NCI-H510A treated with DMSO at 0.1 percent for 48 hours (cell line): ENCODE measurements at places on chromosomes 4 and X.

- no peak for DNase-seq
Observed at GRCh38 chr4:122027203-122027602, 75.3 kb upstream of the TRPC3 start.

DNA sequence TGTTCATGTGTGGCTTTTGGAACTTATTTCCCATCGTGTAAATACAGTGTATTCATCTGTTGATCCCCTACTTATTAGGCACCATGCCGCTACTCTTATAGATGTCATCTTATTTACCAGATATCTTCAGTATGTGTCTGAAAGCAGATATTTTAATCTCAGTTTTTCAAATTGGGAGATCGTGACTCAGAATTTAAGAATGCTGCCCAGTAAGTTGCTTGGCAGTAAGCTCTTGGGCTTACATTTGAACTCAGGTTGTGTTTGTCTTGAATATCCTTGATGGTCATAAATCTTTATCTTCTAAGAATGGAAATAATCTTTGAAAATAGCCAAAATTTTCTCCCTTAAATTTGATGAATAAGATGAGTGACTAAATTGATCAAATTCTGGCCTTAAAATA, 45.9 kb upstream of the RPA4 start:
- DNase-seq: no peak

- peak; percentile 63 for DNase-seq
Observed at GRCh38 chr4:6404611-6405396, 67.6 kb downstream of the PPP2R2C start.

GRCh38 chr4:96016634-96017299, 176.9 kb downstream of the PDHA2 start:
- DNase-seq: no peak

GRCh38 chrX:48511560-48511959, 2.8 kb downstream of the PORCN start:
- no peak for DNase-seq

DNA sequence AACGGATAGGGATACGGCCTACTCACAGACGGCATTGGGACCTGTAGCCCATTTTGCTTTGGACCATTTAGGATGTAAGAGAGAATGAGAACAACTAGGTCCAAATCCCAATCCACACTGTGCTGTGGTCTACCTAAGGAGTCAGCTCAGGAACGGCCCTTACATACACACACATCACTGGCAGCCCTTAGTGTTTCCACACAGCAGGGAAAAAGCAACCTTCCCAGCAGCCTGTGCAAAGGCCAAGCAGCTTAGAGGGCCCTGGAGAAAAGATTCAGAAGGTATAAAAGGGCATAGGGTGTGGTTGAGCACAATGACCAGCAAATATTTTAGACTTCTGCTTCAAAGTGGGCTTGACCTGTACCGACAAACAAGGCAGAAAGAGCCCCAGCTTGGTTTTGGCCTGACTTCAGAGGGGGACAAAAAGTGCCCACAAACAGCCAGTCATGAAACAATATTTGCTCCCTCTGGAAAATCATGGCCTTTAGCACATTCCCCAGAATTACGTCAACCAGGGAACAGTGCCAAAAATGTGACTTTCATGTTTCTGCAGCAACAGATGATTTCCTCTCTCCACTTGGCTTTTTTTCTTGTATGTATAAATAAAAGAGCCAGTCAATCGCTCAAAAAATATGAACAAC, 359.5 kb upstream of the FGF16 start:
- DNase-seq: no peak

GRCh38 chr4:57496697-57497471, 386.7 kb upstream of the IGFBP7 start:
- no peak for DNase-seq

DNA sequence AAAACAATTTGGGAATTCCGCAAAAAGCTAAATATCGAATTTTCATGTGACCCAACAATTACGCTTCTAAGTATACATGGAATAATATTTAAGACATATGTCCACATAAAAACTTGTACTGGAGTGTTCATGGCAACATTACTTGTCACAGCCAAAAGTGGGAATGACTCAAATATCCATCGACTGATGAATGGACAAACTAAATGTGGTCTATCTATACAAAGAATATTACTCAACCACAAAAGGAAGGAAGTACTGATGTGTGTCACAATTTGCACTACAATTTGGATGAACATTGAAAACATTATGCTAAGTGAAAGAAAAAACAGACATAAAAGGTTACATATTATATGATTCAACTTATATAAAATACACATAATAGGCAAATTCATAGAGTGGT, 71.9 kb downstream of the AFF2 start:
- no peak for DNase-seq

- no peak for DNase-seq
Observed at GRCh38 chr4:1459081-1459721, 53.0 kb upstream of the NKX1-1 start.

DNA sequence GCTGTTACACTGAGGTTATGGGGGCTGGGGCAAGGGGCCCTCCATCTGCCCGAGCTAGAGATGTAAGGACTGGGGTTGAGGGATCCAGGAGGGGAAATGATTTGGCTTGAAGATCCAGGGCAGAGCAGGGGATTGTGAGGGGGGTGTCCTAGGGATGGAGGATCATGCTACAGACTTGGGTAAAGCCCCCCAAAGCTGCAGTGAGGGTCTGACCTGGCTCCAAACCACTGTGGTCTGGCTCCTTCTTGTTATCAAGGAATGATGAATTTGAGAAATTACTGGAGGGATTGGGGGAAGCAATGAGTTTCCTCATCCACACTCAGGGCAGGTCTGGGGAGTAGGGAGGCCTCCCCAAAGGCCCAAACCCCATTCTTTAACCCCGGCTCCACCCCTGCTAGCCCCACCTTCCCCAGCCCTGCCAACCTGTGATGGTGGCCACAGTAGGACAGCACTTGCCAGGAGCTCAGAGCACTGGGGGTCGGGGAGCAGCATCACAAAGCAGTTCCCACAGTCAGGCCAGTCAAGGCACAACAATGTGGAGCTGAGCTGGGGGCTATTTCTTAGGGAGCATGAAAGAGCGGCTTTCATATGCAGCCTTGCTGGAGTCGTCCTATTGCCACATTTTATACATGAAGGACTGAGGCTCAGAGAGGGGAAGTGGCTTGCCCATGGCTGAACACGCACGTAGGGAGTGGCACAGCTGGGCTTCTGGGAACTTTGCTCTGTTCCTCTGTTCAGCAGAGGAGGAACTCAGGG, 165.5 kb downstream of the EFNB1 start:
- no peak for DNase-seq

- no peak for DNase-seq
Observed at GRCh38 chr4:33737726-33738125, 2506.6 kb downstream of the ARAP2 start.

DNA sequence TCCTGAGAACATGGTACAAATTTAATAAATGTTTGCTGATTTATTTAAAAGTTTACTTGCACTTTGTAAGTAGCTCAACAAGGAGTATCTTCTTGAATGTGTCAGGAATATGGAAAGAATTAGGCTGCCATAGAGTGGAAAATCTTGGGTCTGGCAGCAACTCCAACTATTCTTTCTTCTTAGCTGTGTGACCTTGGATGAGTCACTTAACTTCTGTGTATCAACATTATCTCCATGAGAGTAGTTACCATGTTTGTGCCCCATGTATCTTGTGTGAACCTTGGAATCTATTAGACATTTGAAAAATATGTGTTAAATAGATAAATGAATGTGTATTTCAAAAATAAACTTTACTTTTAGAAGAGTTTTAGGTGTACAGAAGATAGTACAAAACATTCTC, 348.8 kb downstream of the GBA3 start:
- DNase-seq: no peak

DNA sequence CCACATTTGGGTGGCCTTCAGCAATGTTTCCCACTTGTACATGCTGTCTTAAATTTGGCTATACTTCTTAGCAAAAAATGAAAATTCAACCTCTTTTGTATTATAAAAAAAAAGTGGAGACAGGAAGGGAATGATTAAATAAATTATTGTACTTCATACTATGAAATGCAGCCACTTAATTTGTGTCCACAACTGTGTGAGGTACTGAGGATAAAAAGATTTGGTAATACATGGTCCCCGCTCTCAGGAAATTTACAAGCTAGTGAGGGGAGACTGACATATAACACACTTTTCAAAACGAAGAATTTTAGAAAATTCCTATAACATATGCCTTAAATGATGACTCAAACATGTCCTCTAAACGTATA, 105.0 kb downstream of the HNRNPD start:
- no peak for DNase-seq

GRCh38 chr4:185849664-185850550, 37.9 kb upstream of the SORBS2 start:
- no peak for DNase-seq

DNA sequence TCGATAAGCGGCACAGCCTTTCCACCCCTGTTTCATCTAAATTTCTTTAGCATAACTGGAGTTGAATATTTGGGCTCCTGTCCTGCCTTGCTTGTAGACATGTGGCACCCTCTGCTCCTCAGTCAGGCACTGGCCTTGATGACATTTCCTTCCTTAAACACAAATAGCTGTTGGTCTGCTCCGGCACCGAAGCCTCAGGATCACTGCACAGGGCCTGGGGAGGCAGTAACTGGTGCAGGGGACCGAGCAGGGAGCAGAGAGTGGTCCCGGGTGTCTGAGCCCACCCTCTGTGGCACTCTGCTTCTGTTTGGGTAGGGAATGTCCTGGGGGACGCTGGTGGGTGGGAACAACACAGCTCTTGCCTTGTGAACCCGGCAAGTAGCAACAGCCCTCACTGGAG, 13.6 kb downstream of the RGS12 start:
- DNase-seq: no peak

GRCh38 chr4:184628103-184628502, 21.1 kb downstream of the CASP3 start:
- no peak for DNase-seq

DNA sequence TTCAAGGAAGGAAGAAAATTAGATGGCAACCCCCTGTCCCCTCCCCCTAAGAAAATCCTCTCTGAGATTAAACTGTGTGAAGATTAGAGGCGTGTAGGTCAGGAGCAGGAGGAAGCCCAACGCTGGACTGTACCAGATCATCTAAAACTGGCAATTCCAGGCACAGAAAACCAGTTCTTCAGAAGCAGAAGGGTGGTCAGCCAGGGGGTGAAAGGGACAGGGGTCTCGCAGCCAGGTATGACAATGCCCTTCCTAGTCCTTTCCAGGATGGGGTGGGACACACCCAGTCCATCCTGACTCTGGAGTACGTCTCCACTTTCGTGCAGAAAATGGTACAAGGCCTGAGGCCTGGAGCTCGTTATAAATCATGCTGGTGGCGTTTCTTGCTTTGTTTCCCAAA, 3.3 kb upstream of the RHOH start:
- no peak for DNase-seq

- no peak for DNase-seq
Observed at GRCh38 chrX:1877780-1878179, 262.9 kb downstream of the ASMT start.

DNA sequence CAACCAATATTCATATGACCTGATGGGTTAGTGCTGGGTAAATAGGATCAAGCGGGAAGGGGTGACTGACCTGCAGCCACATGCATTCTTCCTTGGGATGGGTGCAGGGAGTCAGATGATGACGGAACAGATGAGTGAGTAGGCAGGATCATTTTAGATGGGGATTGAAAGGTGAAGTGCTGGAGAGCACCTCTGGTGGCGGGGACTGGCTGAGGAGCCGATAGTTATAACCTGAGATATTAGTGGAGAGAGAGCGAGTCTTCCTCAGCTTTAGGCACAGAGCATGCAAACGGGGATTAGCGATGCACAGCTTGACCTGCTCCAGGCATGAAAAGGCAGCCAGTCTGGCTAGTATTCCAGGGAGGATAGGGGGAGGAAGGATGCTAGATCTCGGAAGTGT, 99.1 kb downstream of the AFF1 start:
- DNase-seq: no peak

GRCh38 chr4:62543002-62543401, 1342.9 kb downstream of the ADGRL3 start:
- no peak for DNase-seq

- DNase-seq: no peak
Observed at GRCh38 chr4:56641494-56642051, 39.5 kb downstream of the HOPX start.

DNA sequence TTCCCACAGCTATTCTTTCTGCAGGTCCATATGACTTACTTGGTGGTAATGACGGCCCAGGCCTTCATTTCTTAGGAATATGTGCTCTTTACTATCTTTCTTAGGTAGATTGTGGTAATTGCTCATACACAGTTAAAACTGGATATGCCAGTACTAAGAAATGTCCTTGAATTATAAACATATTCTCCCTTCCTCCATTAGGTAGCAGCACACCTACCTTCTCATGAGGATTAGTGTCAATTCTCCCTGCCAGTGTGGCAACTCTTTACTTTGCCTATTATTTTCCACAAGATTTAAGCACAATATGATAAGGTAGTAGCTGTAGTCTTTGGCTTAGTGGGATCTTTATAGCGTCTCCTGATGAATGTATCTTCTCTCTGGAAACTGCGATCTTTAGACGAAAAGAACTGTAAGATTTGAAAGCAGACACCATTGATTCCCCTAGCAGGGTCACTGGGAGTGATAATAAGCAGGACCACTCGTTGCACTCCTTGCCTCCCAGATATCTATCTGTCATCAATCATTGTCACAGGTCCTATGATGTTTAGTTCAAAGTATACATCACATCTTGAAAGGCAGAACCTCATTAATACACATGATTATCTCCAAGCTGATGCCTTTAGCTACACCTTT, 1240.7 kb downstream of the C4orf33 start:
- peak; percentile 9 for DNase-seq

- DNase-seq: no peak
Observed at GRCh38 chr4:35820003-35820402, 424.3 kb downstream of the ARAP2 start.

DNA sequence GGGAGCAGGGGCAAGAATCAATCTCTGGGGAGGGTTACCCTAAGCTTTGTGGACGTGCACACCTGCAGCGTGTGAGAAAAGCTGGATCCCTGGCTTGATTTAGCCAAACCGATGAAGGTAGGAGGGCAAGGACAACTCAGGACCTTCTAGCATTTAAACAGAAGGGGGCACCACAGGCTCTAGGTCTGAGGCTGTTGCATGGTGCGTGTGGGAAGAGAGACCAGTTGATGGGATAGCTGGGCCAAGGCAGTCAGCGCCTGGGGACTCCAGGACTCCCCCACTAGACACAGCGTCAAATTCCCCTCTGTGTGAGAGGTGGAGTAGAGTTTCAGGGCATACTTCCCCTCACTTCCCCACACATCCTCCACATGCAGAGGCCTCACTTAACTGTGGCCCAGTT, 4.3 kb downstream of the GABRQ start:
- no peak for DNase-seq

GRCh38 chr4:88820698-88821415, 123.2 kb upstream of the NAP1L5 start:
- peak; percentile 72 for DNase-seq
